ENCODE measurements at places on chromosomes 16 and 17.

DNA sequence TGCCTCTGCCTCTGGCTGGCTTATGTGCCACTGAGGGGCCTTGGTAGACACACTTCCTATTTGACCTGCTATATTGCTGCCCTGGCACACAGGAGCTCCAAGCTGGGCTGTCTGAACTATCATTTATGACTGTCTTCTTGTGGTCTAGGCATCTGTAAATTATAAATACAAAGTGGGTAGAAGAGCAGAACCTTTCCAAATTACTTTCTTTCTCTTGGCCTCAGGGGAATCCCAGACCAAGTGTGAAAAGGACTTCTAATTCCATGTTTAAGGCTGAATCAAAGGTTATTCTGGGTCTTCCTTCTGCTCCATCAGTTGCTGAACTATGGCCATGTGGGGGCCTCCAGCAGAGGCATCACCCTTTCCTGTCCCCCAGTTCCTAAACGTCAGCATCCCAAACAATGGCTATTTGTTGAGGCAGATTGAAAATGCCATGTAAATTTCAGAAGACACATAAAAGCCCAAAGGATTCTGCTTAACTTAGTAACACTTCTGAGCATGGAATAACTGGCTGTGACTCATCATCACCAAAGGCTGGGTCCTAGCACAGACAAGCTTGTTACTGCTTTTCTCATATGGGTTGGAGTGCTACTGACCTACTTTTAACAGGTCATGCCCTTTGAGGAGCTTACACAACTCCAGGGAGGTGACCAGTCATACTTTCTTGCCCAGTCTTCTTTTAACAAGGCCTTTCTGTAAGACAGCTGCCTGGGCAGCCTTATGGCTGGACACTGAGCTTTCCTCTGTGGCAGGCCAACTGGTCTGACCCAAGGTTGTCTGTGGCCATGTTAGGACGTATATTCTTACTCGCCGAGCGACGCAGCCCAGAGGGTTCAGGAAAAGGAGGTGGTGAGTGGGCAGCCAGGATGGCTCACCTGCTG is 154.8 kb downstream of the VPS53 start:
- DNase-seq, result peak; percentile 90

- DNase-seq, result no peak
These were observed 29.9 kb downstream of the CIBAR2 start for GRCh38 chr16:85082173-85083050.

DNA sequence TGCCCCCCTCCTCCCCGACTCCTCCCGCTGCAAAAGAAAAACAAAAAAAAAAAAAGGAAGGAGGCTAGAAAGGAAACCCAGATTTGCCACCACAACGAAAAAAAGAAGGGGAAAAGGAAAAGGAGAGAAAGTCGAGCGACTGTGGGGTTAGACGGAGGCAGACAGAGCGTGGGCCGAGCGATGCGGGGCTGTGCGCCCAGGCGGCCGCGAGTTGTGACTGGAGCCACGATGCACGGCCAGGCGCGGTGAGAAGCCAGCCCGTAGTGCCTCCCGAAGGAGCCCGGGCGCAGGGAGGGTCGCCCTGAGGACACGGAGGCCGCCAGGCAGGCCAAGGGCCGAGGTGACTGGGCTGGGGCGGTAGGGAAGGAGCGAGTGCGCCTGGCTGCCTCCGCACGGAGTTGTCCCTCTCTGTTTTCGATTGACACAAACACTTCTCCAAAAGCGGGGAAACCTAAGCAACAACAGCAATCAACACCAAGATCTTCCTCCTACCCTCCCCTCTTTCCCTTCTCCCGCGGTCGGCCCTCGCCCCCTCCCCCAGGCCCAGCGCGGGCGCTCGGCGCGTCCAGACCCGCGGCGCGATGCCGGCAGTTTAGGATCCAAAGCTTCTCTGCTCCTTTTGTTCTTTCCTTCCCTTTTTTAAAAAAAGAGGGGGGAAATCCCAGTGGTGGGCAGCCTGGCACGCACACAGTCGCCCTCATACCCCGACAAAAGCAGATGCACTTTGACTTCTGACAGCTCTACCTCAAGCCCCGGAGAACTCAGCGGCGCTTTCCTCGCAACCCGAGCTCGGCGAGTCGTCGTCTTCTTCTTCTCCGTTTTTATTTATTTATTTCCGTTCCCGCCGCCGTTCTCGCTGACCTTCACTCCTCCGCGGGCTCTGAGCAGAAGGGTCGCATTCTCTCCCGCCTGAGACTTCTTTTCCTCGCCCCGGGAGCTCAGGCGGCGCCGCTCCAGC is at the start of gene LHX1:
Gene LHX1 (plus strand): TSS at position 475 of the 958 bp plus-strand sequence. CDS start 723 bp downstream, outside the sequence.
- no peak for DNase-seq

DNA sequence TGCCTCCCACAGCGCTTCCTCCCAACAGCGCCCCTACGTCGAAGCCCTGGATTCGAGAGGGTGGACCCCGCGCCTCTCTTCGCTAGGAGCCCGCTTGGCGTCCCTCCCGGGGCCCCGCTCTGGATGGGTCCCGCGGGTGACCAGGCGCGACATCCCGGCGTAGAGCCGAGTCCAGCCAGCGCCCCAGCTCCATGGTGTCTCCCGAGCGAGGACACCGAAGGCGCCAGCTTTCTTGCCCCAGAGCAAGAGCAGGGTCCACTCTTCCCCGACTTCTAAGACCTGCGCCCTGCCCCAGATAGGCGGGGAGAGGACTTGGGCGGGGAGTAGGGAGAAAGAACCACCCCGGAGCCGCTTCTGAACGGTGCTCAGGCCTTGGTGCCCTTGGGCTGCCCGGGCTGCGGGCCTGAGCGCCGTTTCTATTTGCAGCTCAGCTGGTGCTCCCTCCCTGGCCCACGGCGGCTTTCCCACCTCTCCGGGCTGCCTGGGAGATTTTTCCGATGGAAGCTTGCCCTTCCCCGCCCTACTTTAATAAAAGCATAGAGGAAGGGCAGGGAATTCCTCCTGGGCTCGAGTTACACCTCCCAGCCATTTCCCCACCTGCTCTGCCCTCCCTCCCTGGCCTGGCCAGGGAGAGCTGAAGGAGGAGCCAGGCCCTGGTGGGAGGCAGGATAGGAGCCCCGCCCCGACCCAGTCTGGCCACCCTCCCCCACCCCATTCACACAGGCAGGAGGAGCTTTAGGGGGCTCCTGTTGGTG is 1.8 kb downstream of the MMP15 start:
- peak; percentile 17 for DNase-seq

GRCh38 chr16:85835227-85835751 is 35.8 kb downstream of the COX4I1 start:
- no peak for DNase-seq

DNA sequence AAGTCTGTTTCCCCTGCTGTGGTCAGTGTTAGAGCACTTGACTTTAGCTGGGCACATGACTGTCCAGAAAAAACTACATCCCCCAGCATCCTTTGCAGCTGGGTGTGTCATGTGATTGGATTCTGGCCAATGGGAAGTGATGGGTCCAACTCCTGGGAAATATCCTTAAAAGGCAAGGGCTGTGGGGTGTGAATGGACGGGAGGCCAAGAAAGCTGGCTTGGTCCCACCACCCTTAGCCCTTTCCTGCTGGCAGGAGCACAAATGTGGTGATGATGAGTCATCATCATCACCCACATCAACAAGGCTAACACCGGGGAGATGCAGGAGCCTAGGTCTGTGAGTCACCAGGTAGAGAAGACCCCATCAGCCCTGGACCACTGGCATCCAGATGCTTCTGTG is 341.7 kb downstream of the C16orf95 start:
- DNase-seq, result peak; percentile 98

DNA sequence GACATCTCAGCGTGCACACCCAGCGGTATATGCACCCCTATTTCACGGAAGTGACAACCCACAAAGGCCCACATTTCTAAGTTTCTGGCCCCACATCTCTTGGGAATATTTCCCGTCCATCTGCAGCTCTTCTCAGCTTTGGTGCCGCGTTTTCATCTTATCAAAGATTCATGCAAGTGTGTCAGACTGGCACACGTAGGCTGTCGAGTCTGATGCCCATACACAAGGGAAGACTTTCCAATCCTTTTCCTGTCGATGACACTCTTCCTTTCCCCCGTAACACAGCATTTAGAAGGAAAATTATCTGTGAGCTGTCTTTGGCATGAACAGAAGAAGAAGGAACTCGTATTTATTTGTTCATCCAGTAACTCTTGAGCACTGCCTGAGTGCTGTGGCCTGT is 83.0 kb downstream of the SHISA6 start:
- no peak for DNase-seq

DNA sequence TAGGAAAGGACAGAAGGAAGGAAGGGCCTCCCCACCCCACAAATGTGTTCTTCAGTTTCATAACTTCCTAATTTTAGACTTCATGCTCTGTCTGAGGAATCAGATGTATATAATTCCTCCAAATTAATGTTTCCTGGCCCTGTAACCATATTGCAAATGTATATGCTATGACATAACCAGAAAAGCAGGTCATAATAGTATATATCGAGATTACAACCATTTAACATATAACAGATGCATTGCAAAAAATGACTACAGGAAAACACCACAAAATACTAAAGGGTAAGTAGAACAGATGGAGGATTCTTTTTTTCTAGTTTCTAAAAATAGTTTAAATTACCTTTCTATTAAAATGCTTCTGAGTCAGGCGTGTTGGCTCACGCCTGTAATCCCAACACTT is 3.1 kb upstream of the EXOC7 start:
- DNase-seq, result no peak

DNA sequence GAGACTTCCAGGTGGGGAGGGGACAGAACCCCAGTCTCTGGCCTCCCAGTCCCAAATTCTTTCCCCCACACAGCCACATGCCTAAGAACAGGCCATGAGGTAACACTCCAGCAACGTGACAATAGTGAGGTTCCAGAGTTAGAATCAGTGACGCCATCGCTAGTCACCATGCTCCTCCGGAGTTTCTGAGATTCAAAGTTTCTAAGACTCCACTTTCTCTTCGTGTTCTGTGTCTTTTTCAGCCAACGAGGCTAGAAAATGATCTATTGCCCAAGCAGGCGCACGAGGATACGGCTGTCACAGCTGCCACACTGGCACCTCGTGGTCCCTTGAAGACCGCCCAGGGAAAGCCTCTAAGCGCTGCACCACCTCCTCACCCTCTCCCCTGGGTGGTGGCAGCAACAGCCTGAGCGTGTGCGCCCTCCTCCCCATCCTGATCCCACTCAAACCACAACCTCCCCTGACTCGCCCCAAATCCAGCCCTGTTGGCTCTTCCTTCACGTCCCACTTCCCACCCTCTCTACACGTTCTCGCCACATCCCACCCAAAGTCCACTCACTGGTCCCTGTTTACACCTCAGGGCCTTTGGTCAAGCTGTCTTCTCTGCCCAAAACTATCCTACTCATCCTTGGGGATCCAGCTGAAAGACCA is 1.0 kb downstream of the MCRIP1 start:
- no peak for DNase-seq

DNA sequence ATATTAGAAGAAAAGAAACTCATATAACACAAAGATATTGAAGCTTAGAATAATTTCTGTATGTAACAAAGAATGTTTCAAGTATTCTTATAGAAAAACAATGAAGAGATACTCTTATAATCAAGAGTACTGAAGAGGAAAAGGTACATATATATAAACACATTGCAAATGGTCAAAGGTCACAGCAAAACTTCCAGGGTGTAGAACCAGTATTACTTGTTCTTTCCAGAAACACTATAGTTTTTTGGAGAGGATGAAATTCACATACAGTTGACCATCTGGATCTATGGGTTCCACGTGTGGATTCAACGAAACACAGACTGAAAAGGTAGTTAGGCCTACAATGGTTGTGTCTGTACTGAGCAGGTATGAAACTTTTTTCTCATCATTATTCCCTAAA is 22.6 kb downstream of the PRPSAP1 start:
- DNase-seq, result no peak

- DNase-seq, result no peak
These were observed 420.9 kb upstream of the SOX9 start for GRCh38 chr17:71699907-71700306.

DNA sequence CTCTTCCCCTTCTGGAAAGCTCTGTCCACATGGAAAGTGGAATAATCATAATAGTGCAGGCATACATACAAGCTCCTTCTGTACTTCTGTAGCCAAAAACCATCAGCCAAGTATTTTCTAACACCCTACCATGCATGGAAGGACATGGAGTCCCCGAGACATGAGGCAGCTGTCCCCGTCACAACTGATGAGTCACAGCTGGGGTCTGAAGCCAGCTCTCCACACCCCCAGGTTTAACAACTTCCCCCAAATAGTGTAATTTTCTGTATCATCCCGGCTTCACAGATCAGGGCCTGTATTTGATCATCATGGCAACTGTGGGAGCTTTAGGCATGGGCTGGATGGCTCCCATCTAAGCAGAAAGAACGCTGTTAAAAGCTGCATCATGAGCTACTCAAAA is 16.6 kb downstream of the C16orf96 start:
- DNase-seq, result no peak

DNA sequence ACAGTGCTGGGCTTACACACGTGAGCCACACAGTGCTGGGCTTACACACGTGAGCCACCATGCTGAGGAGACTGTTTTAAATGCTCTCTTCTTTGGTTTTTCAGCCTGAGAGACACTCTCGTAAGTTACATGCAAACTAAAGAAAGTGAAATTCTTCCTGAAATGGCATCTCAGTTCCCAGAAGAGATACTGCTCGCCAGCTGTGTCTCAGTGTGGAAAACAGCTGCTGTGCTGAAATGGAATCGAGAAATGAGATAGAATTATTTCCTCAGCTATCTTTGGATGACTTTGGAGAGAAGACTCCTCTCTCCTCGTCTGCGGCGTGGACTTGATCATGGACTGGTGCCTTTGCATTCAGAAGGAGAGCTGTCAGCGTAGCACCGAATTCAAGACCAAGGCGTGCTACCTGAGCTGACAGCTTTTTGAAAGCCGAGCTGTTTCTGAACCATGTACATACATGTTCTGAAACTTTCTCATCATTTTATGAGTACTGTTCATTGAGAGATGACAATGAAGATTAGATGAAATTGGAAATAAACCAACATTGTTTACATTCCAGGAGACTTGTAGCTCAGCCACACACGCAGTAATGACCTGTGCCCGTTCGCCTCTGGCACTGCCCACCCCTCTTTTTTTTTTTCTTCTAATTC is 21.6 kb upstream of the ENDOV start:
- DNase-seq, result no peak

DNA sequence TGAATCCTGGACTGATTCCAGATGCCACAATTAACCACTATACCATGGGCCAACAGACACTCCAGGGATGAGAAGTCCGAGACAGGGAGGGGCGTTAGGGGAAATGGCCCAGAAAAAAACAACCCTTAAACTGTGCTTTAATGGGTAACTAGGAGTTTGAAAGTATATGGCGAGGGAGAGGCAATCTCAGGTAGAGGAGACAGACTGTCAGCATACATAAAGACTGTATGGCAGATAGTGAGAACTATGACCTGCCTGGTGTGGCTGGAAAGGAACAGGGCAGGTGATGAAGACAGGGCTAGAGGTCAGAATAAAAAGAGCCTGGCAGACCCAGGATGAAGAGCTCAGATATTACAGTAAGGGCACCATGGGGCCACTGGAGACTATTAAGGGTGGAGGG is 8.1 kb downstream of the ZZEF1 start:
- no peak for DNase-seq

- no peak for DNase-seq
These were observed 149.5 kb downstream of the NTN1 start for GRCh38 chr17:9170853-9171252.

Measured in fibroblast of lung (primary cell).